Stimulated activated CD8-positive, alpha-beta memory T cell treated with anti-CD3 and anti-CD28 coated beads, Interleukin-7, amount 100 ng/mL, for 1 hour (primary cell): ENCODE measurements at places on chromosomes 2 and 18.

GRCh38 chr2:195368249-195369217 is 288.5 kb upstream of the SLC39A10 start:
- no peak for DNase-seq

DNA sequence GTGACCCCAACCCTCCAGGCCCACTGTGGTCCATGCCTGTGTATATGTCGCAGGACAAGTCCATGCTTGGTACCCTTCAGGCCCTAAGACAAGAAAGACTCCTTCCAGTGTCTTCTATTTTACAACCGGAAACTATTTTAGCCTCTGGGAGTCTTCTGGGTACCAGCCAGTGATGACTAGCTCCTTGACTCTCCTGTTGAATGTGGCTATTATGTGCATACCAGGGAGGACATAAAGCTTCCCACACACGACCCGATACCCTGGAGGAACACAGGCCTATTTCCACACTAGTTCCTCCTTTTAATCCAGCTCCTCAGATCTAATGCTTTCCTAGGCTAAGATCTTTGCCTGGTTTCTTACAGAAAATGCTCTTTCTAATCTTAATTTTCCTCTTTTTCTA is 178.1 kb downstream of the NCKAP5 start:
- no peak for DNase-seq

DNA sequence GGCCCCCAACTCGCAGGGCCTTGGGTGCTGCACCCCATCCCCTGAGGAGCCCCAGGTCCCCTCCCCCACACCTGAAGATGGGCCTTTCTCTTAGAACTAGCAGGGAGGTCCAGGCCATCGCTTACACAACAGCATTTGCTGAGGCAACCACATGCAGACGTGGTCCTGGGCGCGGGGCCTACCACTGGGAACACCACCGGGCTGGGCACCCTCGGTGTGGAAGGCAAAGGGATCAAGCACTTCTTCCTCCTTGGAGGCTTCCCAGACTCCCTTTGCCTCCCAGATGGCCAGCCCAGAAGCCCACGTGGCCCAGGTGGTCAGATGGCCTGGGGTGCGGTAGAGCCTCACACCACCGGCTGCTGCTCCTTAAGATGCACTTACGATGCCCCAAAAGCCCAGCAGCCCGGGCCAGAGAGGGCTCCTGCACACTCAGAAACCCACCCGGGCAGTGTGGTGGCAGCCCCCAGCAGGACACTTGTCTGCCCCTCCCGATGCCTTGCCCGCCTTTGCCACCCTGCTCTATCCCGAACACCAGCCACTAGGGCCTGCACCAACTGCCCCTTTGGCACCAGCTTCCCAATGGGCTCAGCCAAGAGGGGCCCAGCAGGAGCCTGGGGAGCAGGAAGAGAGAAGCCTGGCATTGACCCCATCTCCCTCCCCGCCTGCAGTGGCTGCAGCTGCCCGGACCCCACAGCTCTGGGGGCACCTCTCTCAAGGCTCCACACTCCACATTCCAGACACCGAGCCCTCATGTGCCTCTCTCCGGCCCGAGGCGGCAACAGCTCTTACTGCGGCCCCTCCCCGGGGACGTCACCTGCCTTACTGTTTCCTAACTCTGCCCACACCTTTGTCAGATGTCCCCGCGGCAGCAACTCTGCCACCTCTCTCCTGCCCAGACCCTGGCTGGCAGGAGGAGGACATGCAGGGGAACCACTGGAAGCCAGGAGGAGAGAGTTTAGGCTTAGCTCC is 13.9 kb upstream of the MLPH start:
- DNase-seq: no peak

DNA sequence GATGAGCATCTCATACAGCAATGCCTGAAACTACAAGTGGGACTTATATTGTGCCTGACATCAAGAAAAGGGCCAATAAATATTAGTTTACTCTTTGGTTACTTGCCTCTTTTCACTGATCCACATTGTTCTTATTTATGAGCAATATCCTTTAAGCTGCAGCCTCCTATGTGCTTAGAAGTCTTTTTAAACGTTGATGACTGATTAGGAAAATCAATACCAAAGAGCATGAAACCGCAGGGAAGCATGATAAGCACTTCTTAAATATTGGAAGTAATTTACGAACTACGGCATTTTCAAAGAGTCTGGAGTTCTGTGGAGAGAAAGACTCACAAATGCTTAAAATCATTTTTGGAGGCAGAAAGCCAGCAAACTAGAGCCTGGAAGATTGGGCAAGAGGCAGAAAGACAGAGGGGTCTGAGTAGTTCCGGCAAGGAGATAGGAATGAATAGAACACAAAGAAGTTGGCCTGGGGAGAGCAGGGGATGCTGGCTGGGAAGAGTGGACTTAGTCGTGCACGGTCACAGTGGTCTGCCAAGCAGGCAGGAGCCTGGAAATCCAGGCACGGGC is 122.6 kb upstream of the NOSTRIN start:
- no peak for DNase-seq
